ENCODE measurements at places on chromosomes 7 and 10. TPM values are rescaled to one million over a fixed set of nuclear protein-coding genes. Genes with fewer than 3 reads are reported as not detected.
A peak's percentile ranks its signal among the peaks of the same experiment; 100 is the strongest.

CFAP69 gene
- total RNA-seq = 0.71 TPM

C10orf67 gene
- not detected for total RNA-seq

FZD8 gene
- total RNA-seq = 8.9 TPM

- DNase-seq = peak; percentile 37
These were observed 420.5 kb upstream of the FOXK1 start for GRCh38 chr7:4261601-4261960.

Data from glutamatergic neuron (in vitro differentiated cells).